ENCODE measurements at places on chromosomes 13 and 19.

DNA sequence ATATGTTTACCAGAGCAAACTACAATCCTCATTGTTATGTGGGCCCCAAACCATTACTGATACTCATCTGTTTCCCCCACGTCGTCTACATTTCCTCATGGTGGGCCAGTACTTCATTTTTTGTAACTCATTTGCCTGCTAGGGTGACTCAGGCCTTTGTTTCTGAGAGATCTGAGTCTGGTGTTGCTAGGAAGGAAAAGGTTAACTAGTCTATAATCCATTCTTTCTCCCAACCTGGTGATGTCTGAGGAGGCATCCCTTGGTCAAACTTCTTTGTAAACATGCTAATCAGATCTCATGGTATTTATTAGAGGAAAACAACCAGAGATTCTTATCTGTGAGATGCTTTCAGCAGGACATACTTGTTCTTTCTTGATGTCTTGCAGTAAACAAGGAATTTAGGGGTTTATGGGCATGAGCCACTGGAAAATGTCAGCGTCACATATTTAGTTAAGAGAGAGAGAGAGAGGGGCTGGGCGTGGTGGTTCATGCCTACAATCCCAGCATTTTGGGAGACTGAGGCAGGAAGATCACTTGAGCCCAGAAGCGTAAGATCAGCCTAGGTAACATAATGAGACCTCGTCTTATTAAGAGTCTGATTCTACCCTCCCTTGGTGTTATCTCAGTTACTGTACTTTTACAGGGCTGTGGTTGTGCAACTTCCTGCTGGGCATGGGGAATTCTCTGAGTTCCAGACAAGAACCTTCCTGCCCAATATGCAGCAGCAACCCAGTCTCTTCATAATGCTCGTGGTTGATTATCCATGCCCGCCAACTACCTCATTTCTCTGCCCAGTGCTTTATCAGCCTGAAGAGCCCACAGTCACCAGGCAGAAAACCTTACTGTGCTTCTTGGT lies 9.7 kb upstream of the DPRX start:
- DNase-seq: no peak

DNA sequence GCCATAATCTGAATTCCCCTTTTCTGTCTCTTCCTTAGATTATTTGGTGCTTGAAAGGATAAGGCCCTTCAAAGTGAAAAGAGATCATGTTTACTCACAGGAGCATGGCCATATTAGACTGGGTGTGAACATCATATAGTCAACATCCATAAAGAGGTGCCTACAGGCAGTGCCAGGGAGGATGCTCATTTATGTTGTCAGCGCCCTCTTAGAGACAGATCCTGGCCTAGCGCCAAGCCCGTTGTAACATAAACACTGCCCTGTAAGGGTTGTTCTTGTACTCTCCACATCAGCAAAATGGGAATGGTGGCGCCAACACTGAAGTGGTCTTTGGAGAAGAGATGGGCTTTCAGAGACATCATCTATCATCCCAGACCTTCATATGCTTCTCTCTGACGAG lies 16.1 kb downstream of the PCDH8 start:
- no peak for DNase-seq

- no peak for DNase-seq
Observed at GRCh38 chr19:42068361-42068755, 1.6 kb downstream of the GRIK5 start.

DNA sequence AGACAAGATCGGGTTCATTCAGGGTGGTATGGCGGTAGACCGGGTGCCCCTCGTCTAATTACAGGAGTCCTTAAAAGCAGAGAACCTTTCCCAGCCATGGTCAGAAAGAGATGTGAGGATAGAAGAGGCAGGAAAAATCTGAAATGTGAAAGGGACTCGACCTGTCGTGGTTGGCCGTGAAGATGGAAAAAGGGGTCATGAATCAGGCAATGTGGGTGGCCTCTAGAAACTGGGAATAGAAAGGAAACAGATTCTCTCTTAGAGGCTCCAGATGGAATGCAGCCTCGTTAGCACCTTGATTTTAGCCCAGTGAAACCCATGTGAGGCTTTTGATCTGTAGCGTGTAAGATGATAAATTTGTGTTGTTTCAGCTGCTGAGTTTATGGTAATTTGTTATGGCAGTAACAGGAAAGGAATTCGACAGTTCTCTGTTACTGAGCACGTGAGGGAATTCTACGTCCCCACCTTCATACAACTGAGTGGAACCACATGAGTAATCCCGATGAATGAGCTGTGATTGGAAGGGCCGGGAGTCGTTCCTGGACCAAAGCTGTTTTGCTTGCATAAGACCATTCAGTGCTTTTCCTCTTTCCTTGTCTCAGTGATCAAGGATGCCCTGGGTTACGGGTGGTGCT lies 11.0 kb upstream of the CA11 start:
- no peak for DNase-seq

- DNase-seq: no peak
Observed at GRCh38 chr13:108741930-108742329, 112.5 kb downstream of the MYO16 start.

- DNase-seq: no peak
Observed at GRCh38 chr13:80214050-80214449, 126.9 kb downstream of the SPRY2 start.

DNA sequence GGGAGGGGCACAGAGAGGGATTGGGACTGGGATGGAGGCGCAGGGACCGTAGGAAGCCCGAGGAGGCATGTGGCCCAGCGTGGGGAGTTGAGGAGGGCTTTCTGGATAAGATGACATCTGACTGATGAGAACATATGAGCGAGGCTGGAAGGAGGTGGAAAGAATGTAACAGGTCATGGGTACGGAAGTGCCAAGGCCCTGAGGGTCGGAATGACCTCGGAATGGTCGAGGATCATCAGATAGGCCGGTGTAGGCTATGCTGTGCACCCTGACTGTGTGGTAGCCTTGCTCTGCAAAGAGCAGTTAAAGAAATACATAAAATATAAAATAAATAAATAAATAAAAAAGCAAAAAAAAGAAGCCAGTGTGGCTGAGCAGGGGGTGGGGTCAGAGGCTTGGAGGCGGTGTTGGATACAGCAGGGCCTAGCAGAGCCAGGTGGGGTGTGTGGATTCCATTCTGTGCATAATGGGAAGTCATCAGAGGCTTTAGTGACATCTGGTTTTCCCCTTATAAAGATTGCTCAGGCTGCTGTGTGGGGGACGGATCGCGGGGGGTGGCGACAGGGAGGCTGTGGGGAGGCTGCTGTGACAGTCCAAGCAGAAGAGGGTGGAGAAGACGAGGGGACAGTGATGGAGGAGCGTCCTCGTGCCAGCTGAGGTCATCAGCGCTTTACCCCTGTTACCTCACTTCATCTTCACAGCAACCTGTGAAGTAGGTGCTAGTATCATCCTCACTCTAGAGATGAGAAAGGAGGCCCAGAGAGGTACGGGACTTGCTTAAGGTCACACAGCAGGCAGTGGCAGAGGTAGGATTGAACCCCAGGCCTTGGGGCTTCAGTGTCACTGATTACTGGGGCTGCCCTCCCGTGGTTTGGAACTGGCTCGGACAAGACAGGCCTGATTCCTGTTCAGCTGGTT lies 5.0 kb downstream of the PAK4 start:
- no peak for DNase-seq

GRCh38 chr19:41726493-41726892 lies 18.1 kb downstream of the CEACAM5 start:
- no peak for DNase-seq

GRCh38 chr13:108957369-108958012 lies 328.1 kb downstream of the MYO16 start:
- DNase-seq: no peak

DNA sequence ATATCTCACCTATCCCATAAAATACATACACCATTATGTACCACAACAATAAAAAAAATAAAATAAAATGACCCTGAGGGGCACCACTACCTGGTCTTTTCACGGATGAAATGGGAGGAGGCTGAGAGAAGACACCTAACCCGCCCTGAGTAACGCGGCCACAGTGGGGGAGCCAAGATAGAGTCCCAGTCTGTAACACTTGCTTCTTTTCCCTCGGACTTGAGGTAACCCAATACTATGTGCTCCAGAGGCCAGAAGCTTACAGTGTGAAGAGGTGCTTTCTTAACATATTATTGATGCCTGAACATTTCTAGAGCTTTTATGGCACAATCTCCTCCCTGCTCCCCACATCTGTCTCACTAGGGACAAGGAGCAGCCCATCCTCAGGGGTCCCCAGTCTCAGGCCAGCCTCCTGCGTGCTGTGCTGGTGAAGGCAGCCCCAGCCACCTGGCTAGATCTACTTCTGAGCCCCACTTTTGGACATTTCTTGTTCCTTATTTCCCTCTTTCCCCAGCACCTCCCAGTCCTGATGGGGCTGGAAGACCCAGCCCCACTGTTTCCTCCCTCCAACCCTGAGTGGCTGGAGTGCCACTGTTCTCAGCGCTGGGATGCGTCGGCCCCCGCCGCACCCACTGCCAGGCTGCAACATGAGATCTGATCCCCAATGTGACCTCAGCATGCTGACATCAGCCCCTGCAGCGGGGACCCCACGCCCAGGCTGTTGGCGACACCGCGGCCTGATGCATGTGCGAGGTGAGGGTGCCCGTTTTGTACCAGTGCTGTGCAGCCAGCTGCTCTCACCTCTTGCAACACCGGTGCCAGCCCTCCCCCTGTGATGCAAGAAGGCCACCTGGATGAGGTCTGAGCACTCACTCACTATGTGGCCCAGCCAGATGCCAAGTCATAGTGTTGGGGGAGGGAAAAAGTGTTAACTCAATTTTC lies 143.3 kb downstream of the DCLK1 start:
- DNase-seq: no peak

DNA sequence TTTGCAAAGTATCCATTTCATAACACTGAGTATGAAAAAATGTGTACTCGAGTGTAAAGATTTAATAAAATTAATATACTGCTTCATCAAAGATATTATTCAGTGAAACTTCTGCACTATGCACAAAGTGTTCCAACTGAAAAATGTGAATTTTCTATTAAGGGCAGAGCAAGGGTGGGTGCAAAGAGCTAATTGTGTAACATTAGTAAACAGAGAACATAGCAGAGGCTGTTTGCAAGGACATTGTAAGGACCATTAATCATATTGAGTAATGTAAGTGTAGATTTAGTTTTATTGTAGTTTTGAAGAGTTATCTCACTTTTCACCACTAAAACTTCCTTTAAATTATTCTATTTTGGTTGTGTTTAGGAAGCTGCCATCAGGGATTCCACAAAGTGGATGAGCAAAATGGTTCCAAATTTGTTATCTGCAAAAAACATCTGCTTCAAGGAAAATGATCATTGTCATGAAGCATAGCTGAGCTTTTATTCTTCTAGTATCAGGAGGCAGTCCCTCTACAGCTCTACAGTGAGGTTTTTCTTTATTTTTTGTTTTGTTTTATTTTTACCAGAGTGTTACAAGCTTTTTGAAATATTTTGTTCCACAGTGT lies 1375.4 kb downstream of the SLITRK1 start:
- no peak for DNase-seq

DNA sequence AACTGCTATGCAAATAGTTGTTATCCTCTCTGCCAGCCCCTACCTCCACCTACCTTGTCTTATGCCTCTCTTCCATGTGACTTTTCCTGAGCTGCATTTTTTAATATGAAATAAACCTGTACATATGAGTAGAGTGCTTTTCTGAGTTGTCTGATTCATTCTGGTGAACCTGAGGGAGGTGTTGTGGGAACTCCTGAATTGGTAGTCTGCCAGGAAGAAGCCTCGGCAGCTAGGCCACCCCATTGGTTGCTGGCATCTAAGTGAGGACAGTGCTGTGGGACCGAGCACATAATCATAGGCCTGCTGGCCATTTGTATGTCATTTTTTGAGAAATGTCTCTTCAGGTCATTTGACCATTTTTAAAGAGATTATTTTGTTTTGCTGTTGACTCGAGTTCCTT lies 1146.8 kb downstream of the UQCRFS1 start:
- DNase-seq: no peak

DNA sequence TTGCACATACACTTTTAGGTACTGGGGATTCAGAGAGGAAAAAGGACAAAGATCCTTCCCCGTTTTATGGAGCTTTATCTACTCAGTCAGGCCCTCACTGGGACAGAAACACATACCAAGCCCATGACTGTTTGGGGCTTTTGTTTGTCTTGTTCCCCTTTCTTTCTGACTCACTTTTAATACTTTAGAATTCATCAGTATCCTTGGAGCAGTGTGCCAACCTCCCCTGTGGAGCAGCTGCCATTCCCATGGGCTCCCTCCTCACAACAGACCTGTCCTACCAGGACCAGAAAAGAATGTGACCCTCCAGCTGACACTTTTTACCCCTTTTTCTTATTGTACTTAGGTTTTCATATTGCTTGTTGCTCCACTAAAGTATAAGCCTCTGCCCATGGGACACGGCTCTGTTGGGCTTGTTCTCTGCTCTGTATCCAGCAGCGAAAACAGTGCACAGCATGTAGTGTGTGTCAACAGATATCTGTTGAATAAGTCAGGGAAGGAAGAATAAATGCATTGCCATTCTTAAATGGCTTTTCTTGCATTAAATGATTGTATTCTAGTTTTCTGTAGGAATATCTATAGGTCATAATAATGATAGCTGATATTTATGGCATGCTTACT lies 431.1 kb downstream of the EFNB2 start:
- DNase-seq: no peak

DNA sequence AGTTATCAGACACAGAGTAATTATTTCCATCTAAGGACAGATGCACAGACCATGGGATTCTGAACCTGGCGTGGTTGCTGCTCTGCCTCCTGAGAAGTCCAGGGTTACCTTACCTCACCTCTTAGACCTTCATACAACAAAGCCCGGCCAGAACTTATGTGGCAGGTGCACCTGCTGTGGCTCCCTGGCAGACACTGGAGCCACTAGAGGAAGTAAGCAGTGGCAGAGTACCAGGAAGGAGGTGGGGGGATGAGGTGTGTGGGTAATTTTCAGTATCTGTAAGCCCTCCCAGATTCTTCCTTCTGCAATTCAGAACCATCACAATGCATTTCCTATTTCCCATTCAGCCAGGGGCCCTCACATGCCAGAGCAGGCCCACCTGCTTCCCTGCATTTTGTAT lies 106.1 kb upstream of the DOCK9 start:
- no peak for DNase-seq

GRCh38 chr19:43610493-43610892 lies 1.4 kb upstream of the SRRM5 start:
- DNase-seq: no peak

DNA sequence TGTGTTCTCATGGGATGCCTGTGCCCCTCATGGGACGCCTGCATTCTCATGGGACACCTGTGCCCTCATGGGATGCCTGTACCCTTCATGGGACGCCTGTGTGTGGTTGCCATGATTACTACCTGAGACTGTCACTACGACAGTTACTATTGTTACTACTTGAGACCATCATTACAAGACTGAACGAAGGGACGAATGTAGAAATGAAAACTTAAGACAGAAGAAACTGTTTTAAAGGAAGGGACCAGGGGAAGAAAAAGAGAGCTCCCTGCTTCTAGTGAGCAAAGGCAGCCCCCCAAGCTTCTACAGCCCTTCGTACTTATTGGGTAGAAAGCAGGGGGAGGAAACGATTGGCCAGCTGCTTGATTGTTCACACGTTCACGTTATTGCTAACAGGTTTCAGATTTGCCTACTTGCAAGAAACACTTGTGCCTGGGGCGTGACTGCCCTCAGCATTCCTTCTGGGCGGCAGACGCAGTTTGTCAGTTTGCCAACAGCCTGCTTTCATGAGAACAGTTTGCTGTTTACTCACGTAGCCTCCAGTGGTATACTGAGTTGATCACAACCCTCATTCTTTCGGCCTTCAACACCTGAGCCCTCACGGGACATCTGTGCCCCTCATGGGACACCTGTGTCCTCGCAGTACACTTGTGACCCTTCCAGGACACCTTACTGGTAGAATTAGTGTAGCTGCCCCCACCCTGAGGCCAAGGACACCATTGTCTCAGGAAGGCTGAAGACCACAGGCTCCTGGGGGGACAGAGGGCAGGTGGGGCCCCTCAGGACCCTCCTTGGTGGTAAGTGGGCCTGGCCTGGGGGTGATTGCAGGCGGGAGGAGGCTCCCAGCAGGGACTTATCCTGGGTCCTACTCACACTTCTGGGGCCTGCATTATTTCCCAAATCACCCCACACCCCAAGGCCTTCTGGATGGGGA lies 2.5 kb upstream of the S1PR4 start:
- no peak for DNase-seq

All from stimulated activated CD4-positive, alpha-beta T cell treated with anti-CD3 and anti-CD28 coated beads, Interleukin-15, amount 100 ng/mL, for 24 hours (primary cell).